ENCODE measurements at places on chromosomes 1 and 21.

DNA sequence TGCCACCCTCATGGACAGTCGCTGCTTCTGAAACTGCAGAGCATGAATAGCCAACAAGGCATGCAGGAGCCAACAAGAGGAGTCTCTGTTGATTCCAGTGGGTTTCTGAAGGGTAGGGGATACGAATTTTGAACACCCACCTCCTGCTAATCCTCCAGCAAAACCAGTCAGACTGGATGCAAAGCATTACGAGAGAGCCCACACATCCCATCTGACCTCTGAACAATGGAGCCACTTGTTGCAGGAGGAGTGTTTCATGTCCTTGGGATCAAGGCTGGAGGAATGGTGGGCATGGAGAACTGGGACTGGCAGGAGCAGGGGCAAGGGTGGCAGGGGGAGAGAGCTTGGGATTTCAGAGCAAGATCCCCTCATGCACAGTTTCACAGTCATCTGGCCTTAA, 1.6 kb downstream of the VTCN1 start:
- no peak for DNase-seq

GRCh38 chr1:226684026-226684425, 55.1 kb downstream of the ITPKB start:
- DNase-seq = no peak

DNA sequence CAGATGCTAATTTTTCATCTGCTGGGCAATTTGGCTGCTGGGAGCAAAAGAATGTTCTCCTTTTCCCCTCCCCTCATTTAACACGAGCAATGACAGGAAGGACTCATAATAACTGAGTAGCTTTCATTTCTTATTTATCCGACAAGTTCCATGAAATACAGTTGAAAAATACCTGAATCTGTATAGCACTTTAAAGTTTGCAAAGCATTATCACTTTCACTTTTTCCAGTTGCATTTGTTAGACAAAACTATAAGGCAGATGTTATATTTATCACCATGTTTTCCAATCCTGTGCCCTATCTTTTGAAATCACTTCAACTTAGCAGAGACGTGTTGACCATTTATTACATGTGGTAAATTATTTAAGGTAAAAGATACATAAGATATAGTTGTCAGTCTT, 350.6 kb upstream of the SGIP1 start:
- DNase-seq = no peak

GRCh38 chr1:202202500-202203168, 9.0 kb downstream of the LGR6 start:
- no peak for DNase-seq

DNA sequence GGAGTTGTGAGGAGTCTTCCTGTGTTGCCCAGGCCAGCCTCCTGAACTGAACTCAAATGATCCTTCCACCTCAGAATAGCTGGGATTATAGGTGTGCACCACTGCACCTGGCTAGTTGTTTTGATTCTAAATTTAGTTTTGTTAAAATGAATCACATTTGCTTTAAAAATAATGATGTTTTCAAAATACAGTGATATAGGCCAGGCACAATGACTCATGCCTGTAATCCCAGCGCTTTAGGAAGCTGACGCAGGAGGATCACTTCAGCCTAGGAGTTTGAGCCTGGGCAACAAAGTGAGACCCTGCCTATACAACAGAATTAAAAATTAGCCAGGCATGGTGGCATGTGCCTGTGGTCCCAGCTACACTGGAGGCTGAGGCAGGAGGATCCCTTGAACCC, 24.3 kb downstream of the RTCA start:
- no peak for DNase-seq

GRCh38 chr1:10242811-10243210, 32.4 kb downstream of the KIF1B start:
- no peak for DNase-seq

DNA sequence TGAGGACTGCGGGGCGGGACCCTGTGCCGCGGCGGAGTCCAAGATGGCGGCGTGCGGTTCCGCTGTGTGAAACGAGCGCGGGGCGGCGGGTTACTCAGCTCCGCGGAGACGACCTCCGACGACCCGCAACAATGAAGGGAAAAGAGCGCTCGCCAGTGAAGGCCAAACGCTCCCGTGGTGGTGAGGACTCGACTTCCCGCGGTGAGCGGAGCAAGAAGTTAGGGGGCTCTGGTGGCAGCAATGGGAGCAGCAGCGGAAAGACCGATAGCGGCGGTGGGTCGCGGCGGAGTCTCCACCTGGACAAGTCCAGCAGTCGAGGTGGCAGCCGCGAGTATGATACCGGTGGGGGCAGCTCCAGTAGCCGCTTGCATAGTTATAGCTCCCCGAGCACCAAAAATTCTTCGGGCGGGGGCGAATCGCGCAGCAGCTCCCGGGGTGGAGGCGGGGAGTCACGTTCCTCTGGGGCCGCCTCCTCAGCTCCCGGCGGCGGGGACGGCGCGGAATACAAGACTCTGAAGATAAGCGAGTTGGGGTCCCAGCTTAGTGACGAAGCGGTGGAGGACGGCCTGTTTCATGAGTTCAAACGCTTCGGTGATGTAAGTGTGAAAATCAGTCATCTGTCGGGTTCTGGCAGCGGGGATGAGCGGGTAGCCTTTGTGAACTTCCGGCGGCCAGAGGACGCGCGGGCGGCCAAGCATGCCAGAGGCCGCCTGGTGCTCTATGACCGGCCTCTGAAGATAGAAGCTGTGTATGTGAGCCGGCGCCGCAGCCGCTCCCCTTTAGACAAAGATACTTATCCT, 430 bp downstream of the RBM15 start:
- peak; percentile 42 for DNase-seq

GRCh38 chr1:21899987-21900386, 37.1 kb downstream of the HSPG2 start:
- no peak for DNase-seq

DNA sequence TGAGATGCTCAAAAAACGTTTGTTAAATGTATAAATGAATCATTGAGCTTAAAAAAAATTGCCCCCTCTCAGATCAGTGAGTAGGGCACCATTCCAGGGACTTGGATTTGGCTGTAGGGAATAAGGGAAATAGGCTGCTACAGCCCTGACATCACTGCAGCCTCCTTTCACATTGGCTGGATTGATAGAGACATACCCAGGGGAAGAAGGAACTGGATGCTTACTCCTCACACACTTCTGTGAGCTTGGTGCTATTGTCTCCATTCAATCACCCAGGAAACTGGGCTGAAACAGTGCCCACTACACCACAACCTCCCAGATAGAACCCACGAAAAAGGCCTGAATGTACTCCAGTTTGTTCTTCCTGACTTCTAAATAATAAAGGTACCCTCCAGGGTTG, 87.2 kb downstream of the TGFBR3 start:
- DNase-seq = no peak

GRCh38 chr21:41759926-41760325, 6.9 kb downstream of the RIPK4 start:
- no peak for DNase-seq

All from AG10803 (cell line).